ENCODE measurements at places on chromosomes 11 and 22.
A peak's percentile ranks its signal among the peaks of the same experiment; 100 is the strongest.

- no peak for DNase-seq
Measured at GRCh38 chr11:115924744-115925567, 420.7 kb upstream of the CADM1 start.

GRCh38 chr11:95892892-95893570 lies 30.9 kb downstream of the MTMR2 start:
- no peak for DNase-seq

DNA sequence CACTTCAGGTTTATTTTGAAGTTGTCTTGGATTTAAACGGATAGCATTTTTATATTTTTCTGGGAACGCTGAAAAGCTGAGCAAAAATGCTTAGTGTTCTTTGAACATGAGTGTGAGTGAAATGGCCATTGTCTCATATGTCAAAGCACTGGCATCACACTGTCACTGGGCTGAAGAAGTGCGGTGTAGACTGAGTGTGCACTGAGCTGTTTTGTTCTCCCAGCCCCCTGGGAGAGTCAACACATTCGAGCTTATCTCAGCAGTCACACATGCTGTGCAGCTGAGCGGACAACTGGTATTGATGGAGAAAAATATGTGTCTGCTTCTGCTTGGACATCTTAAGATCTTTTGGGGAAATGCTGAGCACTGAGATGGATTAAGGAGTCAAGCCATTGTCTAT lies 90.8 kb downstream of the TECTA start:
- DNase-seq = no peak

DNA sequence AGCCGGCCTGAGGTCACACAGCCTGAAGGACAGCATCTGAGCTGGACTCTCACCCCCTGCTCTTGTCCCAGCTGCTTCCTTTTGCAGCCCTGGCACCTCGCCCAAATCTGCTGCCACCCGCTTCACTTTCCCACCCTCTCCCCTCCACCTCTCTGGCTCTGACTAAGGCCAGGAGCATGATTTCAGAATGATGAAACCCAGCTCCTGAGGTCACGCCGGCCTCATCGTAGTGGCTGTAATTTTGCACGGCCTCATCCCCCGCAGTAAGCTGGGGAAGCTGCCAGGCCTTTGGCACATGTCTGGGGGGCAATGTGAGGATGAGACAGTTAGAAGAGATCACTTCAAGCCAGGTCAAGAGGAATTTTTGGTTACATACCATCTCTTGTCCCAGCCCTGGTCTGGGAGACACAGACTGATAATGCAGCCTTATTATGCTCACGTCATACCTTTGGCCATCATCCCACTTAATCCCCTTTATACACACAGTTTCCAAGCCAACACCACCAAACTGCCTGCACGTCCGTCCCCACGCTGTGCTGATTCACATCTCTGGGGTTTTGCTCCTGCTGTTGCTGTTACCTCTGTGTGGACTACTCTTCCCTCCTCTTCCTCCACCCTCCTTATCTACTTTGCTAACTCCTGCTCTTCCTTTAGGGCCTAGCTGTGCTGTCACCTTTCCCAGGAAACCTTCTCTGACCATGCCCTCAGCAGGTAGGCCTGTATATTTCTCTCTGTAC lies 58.1 kb downstream of the CHRDL2 start:
- DNase-seq = no peak

GRCh38 chr11:304915-305843 lies 2.4 kb upstream of the IFITM2 start:
- DNase-seq = peak; percentile 76

GRCh38 chr11:64285885-64286800 lies 495 bp downstream of the GPR137 start:
- DNase-seq = no peak

All from forelimb muscle (tissue), 1 donor.